SK-N-SH treated with all-trans-retinoic acid at 6 μM for 48 hours (cell line): ENCODE measurements at places on chromosomes 5 and 9.

GRCh38 chr5:1043327-1043726, 34.7 kb downstream of the NKD2 start:
- no peak for ATAC-seq

- ATAC-seq = no peak
These were observed 3.7 kb downstream of the HCN1 start for GRCh38 chr5:45692481-45692880.

DNA sequence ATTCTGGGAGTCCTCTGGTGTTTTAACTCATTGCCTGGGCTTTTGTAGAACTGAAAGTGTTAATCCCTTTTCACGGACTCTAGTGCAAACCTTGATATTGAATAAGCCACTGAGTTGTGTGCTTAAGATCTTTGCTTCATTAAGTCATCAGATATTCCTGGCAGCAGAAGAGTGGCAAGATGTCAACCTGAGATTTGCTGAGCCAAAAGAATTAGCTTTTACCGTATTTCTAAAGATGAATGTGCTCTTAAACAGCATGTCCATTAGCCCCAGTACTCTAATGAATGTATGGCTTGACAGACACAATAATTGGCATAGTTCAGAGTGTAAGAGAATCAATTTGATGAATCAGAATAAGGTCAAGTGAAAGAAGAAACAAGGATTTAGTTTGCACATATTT, 87.2 kb upstream of the CDH6 start:
- no peak for ATAC-seq

GRCh38 chr5:113778147-113778546, 264.7 kb downstream of the YTHDC2 start:
- no peak for ATAC-seq

- ATAC-seq = no peak
These were observed 853.5 kb upstream of the DMAC1 start for GRCh38 chr9:8653111-8653510.

DNA sequence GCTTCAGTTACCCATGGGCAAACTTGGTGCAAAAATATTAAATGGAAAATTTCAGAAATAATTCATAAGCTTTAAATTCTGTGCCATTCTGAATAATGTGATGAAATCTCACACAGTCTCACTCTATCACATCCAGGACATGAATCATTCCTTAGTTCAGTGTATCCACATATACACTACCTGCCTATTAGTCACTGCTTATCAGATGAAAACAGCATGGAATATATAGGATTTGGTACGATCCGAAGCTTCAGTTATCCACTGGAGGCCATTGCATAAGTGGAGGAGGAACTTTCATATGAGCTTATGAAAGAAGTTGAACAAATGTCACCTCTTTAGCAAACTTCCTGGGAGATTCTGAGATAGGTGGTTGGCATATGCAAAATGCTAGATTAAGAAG, 64.2 kb downstream of the GAPVD1 start:
- no peak for ATAC-seq

DNA sequence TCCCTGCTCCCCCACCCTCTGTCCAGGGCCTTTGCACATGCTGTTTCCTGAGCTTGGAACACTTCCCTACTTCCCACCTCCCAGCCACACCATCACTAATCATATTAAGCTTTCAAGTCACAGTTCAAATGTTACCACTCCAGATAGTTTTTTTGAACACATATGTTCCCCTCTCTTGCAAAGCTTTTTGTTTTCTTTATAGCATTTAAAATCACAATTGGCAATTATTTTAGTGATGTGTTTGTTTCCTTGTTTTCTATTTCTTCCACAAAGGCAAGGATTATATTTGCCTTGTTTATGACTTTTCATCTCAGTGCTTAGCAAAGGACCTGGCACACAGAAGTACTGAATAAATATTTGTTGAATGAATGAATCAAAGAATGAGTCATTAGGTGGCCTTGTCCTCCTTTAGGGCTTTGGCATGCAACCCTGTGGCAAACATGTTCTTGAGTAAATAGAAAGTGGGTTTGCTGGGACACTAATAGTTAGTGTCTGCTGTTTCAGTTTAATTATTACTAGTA, 386.8 kb downstream of the FGF10 start:
- no peak for ATAC-seq

DNA sequence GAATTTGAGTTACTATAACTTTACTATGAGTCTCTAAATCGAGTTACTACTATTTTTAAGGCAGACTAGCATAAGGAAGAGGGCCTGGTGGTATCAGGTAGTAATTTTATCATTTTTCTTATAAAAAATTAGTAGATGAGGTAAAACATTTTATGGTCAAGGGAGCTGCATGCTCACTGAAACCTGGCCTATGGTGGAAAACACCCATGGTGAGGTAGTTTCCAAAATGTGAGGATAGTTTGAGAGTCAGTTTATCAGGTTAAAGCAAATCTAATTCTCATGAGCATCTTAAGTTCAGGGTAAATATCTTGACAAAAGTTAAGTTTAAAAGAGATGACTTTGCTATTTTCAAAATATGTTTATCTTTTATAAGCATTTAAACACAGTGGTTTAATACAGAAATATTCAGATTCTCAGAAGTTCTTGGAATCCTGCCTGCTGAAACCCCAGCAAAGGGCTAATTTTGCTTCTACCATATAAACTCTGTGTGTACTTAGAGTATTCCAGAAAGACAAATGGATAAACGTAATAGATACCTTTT, 10.0 kb downstream of the DDX4 start:
- ATAC-seq = no peak

DNA sequence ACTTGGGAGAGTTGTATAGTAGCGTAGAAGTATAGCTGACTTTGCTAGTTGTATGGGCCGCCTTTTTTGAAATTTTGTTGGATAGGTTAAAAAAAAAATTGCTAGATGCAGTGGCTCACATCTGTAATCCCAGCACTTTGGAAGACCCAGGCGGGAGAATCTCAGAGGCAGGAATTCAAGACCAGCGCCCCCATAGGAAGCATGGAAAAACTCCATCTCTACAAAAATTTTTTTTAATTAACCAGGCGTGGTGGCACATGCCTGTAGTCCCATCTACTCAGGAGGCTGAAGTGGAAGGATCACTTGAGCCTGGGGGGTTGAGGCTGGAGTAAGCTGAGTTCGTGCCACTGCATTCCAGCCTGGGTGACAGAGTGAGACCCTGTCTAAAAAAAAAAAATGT, 59.2 kb downstream of the SMC5 start:
- no peak for ATAC-seq

- ATAC-seq = peak; percentile 90
These were observed 1342.1 kb upstream of the C9orf72 start for GRCh38 chr9:28915202-28915930.

- ATAC-seq = no peak
These were observed 77.2 kb downstream of the MRPS30 start for GRCh38 chr5:44885903-44886302.

DNA sequence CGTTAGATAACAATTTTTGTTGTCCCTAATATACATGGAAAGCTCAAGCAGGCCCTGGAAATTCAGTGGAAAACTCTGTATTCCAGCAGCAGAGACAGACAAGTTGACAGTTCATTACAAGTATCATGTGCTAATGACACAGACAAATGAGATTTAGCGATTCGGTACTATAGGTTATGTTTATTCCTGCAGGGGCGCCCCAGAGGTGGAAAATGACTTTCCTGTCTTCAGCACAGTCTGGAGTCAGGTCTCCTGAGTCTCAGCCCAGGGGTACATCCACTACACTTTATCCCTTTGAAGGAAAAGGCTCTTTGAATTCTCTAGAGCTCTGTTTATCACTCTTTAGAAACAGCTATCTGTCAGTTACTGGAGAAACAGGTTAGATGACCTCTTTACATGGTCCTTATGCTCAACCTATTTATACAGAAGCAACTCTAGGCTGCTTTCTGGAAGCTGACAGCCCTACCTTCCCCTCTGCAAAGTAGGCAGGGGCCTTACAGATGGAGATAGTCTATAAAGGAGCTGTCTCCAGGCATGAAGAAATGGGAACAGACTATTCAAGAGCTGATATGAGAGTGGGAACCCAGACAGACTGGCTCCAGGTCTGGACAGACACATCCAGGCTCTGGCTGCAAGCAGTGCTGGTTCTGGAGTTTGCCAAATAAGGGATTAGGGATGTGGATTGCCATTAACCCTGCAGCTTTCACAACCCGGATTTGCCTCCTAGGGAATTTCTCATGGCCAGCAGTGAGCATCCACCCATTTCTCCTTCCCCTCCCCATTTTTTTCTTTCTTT, 7.2 kb upstream of the SLC31A2 start:
- no peak for ATAC-seq

DNA sequence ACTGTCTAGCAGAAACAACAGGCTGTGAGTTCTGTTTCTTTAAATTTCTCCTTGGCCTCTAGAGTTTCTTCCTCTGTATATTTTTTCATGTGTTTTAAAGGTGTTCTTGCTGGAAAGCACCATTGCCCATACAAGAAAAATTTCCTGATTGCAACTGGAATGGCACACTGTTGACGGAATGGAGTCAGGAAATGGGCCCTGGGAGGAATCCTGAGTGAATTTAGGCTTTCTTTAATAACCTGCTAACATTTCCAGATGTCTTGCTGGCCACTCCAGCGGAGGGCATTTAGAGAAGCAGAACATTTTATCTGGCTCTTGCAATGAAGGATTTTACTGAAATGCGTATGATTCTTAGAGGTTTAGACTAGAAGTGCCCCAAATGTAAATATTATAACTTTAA, 736.3 kb downstream of the TAF11L14 start:
- ATAC-seq = no peak

GRCh38 chr5:56388229-56388985, 155.3 kb upstream of the ANKRD55 start:
- no peak for ATAC-seq

GRCh38 chr5:42641336-42642005, 115.1 kb upstream of the CCDC152 start:
- ATAC-seq = no peak

- ATAC-seq = no peak
These were observed 64.0 kb downstream of the LNPEP start for GRCh38 chr5:96999856-97000255.

GRCh38 chr9:130421802-130422276, 22.9 kb upstream of the ASS1 start:
- ATAC-seq = peak; percentile 79

DNA sequence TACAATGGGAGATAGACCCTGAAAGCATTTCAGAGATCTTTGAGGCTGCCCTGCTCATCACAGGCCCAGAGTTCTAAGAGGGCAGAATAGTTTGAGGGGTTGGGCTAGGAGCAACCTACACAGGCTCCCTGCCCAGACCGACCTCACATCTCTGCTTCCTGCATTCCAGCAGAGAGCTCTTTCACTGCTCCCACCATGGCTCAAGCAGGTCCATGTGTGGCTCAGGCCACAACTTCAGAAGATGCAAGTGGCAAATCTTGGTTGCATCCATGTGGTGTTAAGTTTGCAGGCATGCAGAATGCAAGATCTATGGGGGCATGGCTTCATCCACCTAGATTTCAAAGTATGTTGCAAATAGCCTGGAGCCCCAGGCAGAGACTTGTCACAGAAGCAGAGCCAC, 39.0 kb downstream of the GDA start:
- no peak for ATAC-seq

GRCh38 chr9:90092508-90092907, 487.7 kb downstream of the GADD45G start:
- no peak for ATAC-seq

GRCh38 chr5:149421834-149422233, 42.7 kb upstream of the IL17B start:
- peak; percentile 0; the same call in 2 of the 3 replicates for ATAC-seq

- ATAC-seq = peak; percentile 63; the same call in 2 of the 3 replicates
These were observed 21.3 kb upstream of the SLC12A2 start for GRCh38 chr5:128062172-128062746.

DNA sequence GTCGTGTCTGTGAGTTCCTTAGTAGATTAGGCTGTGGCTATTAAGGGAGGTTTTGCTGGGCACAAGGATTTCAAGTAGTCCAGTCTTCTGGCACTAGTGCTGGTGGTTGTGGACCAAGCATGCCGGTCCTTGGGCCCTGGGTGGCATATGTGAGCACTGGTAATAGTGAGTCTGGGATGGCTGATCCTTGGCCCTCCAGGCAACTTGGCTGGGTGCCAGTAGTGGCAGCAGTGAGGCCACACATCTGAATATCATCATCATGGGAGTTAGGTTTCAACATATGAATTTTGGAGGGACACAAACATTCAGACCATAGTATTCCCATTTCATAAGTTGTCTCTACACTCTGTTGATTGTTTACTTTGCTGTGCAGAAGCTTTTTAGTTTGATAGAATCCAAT, 25.3 kb upstream of the APBA1 start:
- no peak for ATAC-seq

GRCh38 chr5:66769839-66770617, 173.8 kb downstream of the MAST4 start:
- ATAC-seq = no peak

GRCh38 chr5:176882567-176882903, 16.6 kb downstream of the HK3 start:
- no peak for ATAC-seq

- no peak for ATAC-seq
These were observed 142.7 kb downstream of the TTLL11 start for GRCh38 chr9:121950441-121950840.

GRCh38 chr5:14447958-14448911, 133.4 kb upstream of the OTULINL start:
- ATAC-seq = peak; percentile 19

DNA sequence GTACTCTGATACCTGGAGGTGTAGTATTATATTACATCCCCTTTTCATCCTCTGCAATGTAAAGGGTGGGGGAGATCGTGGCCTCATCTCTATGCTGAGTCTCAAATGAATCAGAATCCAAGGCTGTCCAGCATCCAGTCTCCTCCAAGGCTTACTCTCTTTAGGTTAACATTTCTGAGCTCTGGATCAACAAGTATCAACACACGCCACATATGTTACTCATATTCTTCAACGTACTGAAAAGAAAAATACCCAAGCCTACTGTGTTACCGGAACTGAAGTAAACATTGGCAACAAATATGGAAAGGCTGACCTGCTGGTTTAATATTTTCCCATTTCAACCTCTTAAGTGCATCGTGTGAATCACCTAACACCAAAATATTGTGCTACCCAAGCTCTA, 241.8 kb downstream of the GAS1 start:
- ATAC-seq = no peak

GRCh38 chr9:15144622-15145061, 162.4 kb downstream of the TTC39B start:
- ATAC-seq = no peak

- ATAC-seq = no peak
These were observed 21.0 kb downstream of the SKIC3 start for GRCh38 chr5:95533761-95534160.

- ATAC-seq = no peak
These were observed 207.4 kb downstream of the AGTPBP1 start for GRCh38 chr9:85534340-85534739.
